Hematopoietic multipotent progenitor cell (in vitro differentiated cells): ENCODE measurements at places on chromosomes 12 and 14. TPM values are rescaled to one million over a fixed set of nuclear protein-coding genes. Genes with fewer than 3 reads are reported as not detected.

The RBP5 gene
- total RNA-seq, result under 0.01 TPM

The ABCD2 gene
- total RNA-seq, result under 0.01 TPM

The SPRYD3 gene
- 20.7 TPM for total RNA-seq

The MMP17 gene
- 3.8 TPM for total RNA-seq
